ENCODE measurements at places on chromosomes 2 and 18.

GRCh38 chr2:25835906-25836305, 42.4 kb downstream of the ASXL2 start:
- DNase-seq = no peak

DNA sequence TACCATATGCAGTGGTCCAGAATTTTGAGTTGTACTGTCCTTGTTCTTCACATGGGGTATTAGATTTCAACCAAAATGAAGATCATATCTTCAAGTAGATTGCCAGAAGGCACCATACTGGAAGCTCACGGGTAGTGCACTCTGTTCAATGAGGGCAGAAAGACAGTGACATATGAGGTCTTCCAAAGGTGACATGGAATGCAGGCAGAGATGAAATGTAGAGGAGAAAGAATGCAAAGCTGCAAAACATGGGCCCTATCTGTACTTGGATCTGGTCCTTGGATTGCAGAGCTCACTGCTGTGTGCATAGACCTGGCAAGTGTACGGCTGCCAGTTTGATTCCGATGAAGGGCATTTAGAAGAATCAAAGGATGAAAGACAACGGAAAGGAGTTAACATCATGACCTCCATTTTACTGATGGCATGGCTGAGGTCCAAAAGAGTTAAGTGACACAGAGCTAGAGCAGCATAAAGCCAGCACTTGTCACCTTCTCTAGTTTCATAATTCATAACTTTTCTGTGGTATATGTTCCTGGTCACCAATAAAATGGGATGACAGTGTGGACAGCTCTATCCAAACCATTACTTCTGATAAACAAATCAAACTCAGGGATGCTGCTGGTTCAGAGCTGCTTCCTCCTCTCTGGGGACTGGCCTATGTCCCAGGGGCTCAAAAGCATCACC, 64.7 kb downstream of the BCL2 start:
- no peak for DNase-seq

GRCh38 chr18:76953583-76954233, 131.4 kb downstream of the ZNF236 start:
- no peak for DNase-seq

DNA sequence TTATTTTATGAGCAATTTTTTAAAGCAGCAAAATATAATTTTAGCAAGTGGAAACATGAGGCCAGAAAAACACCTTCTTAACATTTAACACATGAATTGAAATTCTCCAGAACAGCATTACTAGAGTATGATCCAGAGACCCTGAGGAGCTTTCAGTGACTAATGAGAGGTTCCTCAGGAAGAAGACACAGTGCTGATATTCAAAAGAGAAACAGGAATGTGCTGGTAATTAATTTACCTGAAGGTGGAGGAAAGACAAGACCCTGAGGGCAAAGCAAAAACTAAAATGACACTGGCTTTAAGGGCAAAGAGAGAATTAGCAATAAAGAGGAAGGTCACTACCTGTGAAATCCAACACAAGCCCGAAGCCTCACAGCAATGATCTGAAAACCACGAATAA, 97.0 kb downstream of the CDH2 start:
- DNase-seq = no peak

GRCh38 chr2:11556101-11556806, 22.4 kb downstream of the GREB1 start:
- DNase-seq = no peak

DNA sequence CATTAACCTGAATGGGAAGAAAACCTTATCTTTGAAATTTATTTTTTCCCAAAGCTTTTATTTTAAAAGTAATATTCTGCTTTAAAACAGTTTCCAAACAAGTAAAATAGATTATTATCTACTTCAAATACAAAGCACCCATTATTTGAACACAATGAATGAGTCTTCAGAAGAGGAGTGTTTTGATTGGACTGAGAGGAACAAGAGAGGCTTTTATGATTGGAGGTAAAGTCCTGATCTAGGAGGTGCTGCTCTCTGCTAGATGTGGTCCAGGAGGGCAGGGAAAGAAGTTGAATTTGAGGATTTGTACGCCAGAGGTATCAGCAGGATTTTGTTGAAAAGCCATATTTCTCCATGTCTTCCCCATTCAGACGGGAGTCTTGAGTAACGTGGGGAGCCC, 900.7 kb downstream of the SOCS6 start:
- DNase-seq = no peak

GRCh38 chr2:113098532-113098931, 28.9 kb upstream of the IL1RN start:
- no peak for DNase-seq

- no peak for DNase-seq
Observed at GRCh38 chr2:143034292-143035074, 94.7 kb upstream of the ARHGAP15 start.

DNA sequence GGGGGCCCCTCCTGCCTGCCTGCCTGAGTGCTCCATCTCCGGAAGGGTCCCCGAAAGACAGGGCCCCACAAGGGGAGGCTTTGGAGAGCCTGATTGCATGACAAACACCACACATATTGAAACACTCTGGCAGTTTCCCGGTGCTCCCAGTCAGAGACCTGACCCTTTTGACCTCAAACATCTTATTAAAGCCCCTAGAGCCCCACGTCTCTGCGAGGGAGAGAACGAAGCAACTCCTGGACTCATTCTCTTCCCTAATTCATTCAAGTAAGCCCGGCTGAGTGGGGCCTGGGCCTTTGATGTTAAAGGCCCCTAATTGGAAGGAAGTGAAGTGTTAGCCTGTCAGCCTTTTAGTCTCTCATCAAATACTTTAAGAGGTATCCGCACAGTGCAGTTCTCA, 335.6 kb downstream of the CYRIA start:
- no peak for DNase-seq

DNA sequence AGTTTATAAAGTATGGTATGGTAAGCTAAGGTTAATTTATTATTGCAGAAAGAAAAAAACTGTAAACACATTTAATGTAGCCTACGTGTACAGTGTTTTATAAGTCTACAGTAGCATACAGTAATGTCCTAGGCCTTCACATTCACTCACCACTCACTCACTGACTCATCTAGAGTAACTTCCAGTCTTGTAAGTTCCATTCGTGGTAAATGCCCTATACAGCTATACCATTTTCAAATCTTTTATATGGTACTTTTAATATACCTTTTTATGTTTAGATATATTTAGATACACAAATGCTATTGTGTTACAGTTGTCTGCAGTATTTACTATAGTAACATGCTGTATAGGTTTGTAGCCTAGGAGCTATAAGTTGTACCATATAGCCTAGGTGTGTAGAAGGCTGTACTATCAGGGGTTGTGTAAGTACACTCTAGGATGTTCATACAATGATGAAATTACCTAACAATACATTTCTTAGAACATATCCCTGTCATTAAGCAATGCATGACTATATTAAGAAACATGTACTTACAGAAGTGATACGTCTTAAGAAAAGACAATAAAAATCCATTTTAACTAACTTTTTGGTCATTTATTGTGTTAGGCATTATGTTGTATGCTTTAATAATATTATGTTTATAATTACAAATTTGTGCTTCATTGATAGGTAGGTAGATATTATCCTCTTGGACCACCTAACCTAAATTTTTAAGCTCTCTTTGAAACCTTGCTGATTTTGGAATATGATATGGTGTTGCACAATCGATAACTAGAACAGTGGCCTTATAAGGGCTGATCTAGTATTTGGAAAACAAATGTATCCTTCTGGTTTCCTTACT, 51.9 kb downstream of the VRK2 start:
- no peak for DNase-seq

GRCh38 chr18:79784965-79785770, 12.6 kb upstream of the KCNG2 start:
- no peak for DNase-seq

- DNase-seq = no peak
Observed at GRCh38 chr2:23198316-23199114, 186.5 kb upstream of the KLHL29 start.

DNA sequence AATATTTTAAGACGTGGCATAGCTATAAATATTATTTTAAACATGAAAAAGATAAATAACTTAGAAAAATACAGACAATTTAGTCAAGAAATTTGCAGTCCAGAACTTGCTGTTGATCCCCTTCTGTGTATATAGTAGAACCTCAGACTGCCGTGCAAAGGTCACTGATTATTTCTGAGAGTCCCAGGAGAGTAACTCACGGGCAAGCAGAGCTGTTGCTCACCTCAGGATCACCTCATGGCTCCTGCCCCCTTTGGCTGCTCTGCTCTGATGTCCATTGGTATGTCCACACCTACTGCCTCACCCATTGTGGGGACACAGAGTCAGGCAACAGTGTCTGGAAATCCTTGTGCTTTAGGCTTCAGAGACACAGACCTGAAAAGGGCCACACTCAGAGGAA, 392.9 kb upstream of the CELF4 start:
- no peak for DNase-seq

DNA sequence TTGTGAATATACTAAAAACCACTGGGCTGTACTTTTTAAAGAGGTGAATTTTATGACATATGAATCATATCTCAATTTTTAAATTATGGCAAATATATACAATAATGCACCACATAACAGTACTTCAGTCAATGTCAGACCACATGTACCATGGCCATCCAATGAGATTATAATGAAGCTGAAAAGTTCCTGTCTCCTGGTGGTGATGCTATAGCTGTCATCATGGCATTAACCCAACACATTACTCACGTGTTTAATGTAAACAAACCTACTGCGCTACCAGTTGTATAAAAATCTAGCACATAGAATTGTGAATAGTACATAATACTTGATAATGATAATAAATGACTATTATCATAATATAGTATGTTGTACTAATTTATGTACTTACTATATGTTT, 77.6 kb upstream of the ID2 start:
- DNase-seq = no peak

GRCh38 chr2:163580757-163581156, 155.1 kb downstream of the FIGN start:
- DNase-seq = no peak

DNA sequence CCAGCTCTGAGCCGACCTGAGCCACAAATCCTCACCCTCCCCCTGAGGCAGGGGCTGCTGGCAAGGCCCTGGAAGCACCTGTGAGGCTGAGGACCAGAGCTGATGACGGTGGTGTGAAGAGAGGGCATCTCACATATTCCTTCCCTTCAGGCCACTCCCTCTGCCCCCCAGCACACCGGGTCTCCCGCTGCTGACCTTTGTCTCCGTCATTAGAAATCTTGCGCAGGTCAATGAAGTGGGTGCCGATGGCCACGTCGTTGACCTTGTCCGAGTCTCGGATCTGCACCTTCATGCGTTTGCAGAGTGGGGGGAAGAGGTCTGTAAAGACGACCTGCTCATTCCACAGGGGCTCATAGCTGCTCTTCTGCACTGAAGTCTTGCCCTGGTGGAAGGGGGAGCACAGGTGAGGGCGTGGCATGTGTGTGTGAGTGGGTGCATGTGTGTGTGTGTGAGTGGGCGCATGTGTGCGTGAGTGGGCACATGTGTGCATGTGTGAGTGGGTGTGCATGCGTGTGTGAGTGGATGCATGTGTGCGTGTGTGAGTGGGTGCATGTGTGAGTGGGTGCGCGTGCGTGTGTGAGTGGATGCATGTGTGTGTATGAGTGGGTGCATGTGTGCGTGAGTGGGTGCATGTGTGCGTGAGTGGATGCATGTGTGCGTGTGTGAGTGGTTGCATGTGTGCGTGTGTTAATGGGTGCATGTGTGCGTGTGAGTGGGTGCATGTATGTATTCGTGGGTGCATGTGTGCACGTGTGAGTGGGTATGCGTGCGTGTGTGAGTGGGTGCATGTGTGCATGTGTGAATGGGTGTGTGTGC, 4.5 kb upstream of the OTOF start:
- no peak for DNase-seq

DNA sequence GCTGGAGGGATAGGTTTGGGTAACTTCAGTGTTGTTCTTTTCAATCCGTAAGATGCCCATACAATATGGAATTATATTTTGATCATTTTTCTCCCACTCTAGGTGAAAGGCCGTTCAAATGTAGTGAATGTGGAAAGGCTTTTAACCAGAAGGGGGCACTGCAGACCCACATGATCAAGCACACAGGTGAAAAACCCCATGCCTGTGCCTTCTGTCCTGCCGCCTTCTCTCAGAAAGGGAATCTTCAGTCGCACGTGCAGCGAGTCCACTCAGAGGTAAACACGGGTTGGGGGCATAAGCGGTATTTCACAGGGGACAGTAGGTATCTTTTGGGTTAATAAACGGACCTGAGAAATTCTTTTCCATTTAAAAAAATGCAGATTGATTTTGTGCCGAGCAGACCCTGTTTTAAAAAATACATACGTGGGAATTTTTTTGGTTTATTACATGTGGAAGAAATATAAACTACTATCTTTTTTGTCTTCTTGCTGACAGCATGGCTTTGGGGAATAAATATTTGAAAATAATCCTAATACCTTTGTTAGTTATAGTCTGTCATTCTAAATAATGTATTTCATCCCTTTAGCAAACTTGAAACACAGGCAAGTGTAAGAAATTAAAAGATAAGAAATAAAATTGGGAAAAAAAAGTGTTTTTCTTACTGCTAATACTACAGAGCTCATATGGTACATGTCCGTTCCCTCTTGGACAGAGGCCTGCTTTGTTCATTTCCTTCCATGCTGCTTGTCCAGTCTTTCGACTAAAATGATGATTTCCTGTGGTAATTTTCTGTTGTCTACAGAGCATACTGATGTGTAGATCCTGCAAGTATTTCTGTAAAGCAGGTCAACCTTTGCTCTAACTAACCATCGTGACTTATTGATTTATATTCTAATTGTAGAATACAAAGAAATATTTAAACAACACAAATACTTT, 53.3 kb downstream of the ZNF236 start:
- no peak for DNase-seq

GRCh38 chr2:88669482-88670214, 21.8 kb upstream of the RPIA start:
- DNase-seq = no peak

- DNase-seq = no peak
Observed at GRCh38 chr18:39862341-39862740, 2092.7 kb upstream of the PIK3C3 start.

DNA sequence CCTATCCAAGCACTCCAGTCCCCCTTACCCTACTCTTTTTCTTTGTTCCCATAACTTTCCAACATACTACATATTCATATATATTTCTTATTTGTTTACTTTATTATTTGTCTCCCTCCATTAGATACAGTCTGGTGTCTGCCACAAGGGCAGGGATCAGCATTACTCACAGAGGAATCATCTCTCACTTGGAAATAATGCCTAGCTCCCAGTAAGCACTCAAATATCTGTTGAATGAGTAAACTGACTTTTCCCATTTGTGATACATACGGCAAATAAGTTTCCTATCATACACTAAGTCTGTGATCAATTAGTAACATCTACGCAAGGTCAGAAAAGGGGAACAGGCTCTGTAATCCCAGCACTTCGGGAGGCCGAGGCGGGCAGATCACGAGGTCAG, 18.7 kb downstream of the C1D start:
- DNase-seq = no peak

- DNase-seq = no peak
Observed at GRCh38 chr2:205287316-205287715, 395.0 kb upstream of the NRP2 start.

GRCh38 chr2:11990576-11990975, 244.1 kb downstream of the LPIN1 start:
- no peak for DNase-seq

- DNase-seq = no peak
Observed at GRCh38 chr2:142131010-142131669, at the start of gene LRP1B. Gene LRP1B, minus strand, starts transcription at chr2:142131016. Its CDS starts 287 bp downstream, at chr2:142130729.

- no peak for DNase-seq
Observed at GRCh38 chr2:48767330-48767729, 11.8 kb upstream of the LHCGR start.
